ENCODE measurements at places on chromosomes 11 and 22. TPM values are rescaled to one million over a fixed set of nuclear protein-coding genes. Genes with fewer than 3 reads are reported as not detected.

SLC22A12 gene
- not detected for total RNA-seq

ZNF215 gene
- total RNA-seq = 3.6 TPM

IRAG1 gene
- 25.7 TPM for total RNA-seq

GRCh38 chr11:27621405-27622161 lies 78.7 kb downstream of the BDNF start:
- no peaks in the 10 kb centered on the region for H3K4me1 ChIP-seq
- H3K27ac ChIP-seq = no peak overlapping the region
- H3K27me3 ChIP-seq = no peaks in the 10 kb centered on the region
- no peaks in the 10 kb centered on the region for H3K36me3 ChIP-seq
- no peak overlapping the region for H3K4me3 ChIP-seq

- no peaks in the 10 kb centered on the region for H3K4me1 ChIP-seq
- DNase-seq = no peak
- peaks cover 1% of the 10 kb centered on the region for H3K36me3 ChIP-seq
- no peak overlapping the region for H3K4me3 ChIP-seq
Observed at GRCh38 chr11:46947399-46948077, 11.0 kb downstream of the CSTPP1 start.

DNA sequence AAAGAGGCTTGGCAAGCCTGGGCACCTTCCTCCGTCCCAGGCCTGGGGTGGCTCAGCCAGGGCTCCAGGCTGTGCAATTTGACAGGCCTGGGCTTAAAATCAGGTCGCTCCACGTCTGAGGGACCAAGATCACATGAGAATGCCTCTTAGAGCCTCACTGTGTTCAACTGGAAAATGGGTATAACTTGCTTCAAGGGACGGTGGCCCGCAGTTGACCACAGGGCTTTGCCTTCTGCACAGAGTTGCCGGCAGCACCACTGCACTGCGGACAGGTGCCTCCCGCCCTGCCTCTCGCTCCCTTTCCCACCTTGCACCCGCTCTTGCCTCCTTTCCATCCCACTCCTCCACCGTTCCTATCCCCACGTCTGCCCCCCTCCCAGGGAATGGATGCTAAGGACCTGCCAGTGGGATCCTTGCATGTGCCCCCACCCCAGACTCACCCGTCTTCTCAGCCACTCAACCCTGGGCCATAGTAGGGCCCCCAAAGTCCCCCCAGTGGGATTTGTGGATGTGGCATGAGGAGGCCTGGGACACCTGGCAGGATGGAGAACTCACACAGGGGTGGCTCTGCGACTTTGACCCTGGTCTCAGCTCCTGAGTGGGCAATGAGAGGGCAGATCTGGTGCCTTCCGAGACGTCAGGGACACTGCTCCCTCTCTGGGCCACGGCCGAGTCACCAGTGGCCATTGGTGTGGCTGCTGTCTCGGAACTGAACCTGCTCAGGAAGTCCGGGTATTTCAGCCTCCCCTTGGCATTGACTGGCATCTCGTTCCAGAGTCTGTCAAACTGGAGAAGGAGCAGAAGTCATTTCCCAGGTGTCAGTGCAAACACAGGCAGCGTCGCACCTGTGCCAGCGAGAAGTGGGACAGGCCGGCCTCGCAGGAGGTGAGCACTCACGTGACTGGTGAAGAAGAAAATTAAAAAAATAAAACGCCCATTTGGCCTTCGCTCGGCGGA lies 128.0 kb downstream of the MPPED1 start:
- H3K4me3 ChIP-seq = no peak overlapping the region
- no peaks in the 10 kb centered on the region for H3K36me3 ChIP-seq
- H3K27me3 ChIP-seq = no peaks in the 10 kb centered on the region
- DNase-seq = no peak

DNA sequence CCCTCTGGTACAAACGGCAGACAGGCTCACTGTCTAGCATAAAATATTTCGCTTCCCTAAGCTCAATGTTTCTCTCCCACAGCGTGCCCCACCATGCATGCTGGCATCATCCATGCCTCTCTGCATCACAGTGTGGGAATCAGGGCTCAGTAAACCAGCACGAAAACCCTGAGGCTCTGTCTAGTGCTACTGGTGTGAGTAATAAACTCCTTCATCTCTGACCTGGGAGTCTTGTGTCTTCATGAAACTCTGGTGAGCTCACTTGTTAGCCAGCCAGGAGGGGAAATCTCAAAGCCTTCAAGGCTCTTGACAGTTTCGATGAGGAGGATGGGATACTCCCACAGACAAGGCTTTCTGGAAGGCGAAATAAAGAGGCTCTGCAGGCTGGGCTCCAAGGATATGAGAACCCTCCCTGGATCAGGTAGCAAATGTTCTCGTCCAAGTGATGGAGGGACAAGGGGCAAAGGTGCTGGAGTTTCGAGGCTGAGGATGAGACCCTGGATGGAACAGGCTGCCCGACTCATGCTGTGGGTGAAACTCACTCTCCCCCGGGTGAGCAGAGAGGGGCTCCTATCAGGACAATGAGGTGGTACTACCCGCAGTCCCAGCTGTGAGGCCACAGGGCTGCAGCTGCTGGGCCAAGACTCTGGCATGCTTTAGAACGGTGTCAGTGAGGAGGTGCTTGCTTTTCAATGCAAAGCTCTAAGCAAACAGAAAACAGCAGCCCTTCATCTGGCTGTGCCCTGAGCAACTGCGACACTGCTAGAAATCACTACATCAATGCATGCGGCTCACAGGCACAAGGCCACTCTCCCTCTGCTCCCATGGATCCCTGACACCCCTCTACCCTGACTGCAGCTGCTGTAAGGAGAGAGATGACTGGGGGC lies 69.3 kb downstream of the SHANK2 start:
- no peaks in the 10 kb centered on the region for H3K27me3 ChIP-seq
- no peak for DNase-seq
- no peak overlapping the region for H3K27ac ChIP-seq

GRCh38 chr11:86052693-86053641 lies 15.9 kb downstream of the PICALM start:
- no peak overlapping the region for H3K4me3 ChIP-seq
- H3K36me3 ChIP-seq = no peaks in the 10 kb centered on the region
- peak; percentile 18 for DNase-seq
- no peaks in the 10 kb centered on the region for H3K4me1 ChIP-seq
- no peaks in the 10 kb centered on the region for H3K27me3 ChIP-seq

Data from fibroblast of lung (primary cell).